ENCODE measurements at places on chromosomes 1 and 21. TPM values are rescaled to one million over a fixed set of nuclear protein-coding genes. Genes with fewer than 3 reads are reported as not detected.

- H3K27ac ChIP-seq = no peak overlapping the region
- no peak for DNase-seq
- H3K4me1 ChIP-seq = no peaks in the 10 kb centered on the region
- peaks cover 8% of the 10 kb centered on the region for H3K27me3 ChIP-seq
Observed at GRCh38 chr1:75188892-75189291, 54.7 kb downstream of the LHX8 start.

DNA sequence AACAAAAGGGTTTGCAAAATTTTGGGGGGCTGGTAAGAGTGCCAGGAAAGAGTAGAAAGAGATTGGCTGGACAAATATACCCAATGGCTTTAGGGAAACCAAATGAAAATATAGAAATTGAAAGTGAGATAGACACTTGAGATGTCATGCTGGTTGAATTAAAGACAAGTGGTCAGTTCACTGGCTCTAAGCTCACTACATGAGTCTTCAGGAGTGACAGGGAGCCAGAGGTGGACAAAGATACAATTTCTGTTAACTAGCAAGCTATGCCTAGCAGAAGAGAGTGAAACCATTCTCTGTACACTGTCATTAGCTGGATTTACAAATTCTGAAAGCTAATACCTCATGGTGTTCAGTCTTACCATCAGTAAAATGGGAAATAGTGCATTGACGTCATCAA is 82.5 kb downstream of the TBX15 start:
- H3K4me3 ChIP-seq = no peak overlapping the region
- H3K4me1 ChIP-seq = no peaks in the 10 kb centered on the region
- no peak for DNase-seq
- no peaks in the 10 kb centered on the region for H3K36me3 ChIP-seq

DNA sequence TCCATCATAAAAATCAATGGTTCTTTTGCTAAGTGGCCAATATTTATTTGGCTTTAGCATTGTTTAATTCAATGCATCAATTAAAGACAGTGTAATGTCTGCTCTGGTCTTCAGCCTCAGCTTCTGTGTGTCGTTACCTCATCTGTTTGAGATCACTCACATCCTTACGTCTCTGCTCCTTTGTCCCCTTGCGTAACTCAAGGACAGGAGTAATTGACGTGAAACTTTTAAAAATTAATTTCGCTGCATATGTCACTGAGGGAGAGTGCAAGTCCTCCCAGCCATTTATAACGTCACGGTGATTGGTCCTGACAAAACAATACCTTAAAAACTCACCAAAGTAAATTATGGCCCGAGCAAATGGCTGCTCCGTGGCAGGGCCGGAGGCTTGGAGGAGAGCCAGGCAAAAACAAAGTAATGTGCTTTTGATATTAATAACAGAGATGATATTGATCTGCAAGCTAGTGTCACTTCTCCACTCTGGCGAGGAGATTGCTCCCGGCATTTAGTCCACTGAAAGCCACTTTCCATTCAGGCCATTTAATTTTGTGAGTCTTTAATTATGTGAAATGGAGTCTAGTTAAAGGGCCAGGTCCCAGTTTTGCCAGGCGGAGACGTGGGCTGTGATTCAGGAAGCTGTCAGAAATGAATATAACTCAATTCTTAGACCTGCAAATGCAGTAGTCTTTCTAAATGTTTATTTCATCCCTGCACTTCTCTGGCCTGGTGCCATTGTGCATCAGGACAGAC is 150.9 kb upstream of the POU3F1 start:
- H3K4me3 ChIP-seq = no peak overlapping the region
- H3K27ac ChIP-seq = no peak overlapping the region
- no peak for DNase-seq
- no peaks in the 10 kb centered on the region for H3K36me3 ChIP-seq

DNA sequence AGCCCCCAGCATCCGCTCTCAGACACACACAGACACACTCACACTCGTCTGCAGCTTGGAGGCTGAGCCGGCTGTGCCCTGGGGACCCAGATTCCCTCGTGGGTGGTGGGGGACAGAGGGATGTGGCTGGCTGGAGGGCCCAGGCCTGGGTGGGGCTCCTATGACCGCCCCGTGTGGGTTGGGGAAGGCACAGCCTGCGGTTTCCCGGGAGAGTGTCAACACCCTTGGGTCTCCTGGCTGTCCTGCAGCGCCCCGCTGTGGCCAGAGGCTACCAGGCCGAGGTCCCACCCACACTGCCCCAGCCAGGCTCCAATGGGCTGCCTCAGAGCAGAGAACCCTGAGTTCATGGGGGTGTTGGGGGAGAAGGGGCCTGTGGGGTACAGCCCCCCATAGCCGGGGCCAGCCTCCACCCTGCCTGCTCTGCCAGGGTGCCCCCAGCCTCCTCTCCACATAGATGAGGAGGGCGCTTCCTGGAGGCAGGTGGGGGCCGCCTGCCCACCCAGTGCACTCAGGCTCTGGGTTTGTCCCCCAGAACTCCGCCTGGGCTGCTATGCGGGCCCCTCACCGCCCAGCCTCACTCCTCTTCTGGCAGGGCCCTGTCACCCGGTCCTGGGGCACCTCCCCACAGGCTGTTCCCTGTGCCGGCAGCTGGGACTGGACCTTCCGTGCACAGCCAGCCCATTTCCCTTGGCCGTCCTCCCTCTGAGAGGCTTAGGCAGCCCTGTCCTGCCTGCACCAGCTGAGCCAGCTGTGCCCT is at the start of gene TTC34:
Gene TTC34, minus strand, starts transcription at position 159 of the 757 bp plus-strand sequence. CDS start 866 bp downstream, outside the sequence.
- no peak within 1 kb of the TSS for H3K4me3 ChIP-seq
- no peaks in the 10 kb centered on the region for H3K36me3 ChIP-seq
- peaks cover 3% of the 10 kb centered on the region for H3K4me1 ChIP-seq
- peak; percentile 69 for DNase-seq
- no peak within 1 kb of the TSS for H3K27ac ChIP-seq

- H3K4me1 ChIP-seq = peaks cover 18% of the 10 kb centered on the region
- H3K27me3 ChIP-seq = no peaks in the 10 kb centered on the region
- H3K36me3 ChIP-seq = peaks cover 4% of the 10 kb centered on the region
- peak overlapping the region; percentile 90 for H3K27ac ChIP-seq
- no peak overlapping the region for H3K4me3 ChIP-seq
Observed at GRCh38 chr1:231929311-231929710, 302.7 kb downstream of the DISC1 start.

DNA sequence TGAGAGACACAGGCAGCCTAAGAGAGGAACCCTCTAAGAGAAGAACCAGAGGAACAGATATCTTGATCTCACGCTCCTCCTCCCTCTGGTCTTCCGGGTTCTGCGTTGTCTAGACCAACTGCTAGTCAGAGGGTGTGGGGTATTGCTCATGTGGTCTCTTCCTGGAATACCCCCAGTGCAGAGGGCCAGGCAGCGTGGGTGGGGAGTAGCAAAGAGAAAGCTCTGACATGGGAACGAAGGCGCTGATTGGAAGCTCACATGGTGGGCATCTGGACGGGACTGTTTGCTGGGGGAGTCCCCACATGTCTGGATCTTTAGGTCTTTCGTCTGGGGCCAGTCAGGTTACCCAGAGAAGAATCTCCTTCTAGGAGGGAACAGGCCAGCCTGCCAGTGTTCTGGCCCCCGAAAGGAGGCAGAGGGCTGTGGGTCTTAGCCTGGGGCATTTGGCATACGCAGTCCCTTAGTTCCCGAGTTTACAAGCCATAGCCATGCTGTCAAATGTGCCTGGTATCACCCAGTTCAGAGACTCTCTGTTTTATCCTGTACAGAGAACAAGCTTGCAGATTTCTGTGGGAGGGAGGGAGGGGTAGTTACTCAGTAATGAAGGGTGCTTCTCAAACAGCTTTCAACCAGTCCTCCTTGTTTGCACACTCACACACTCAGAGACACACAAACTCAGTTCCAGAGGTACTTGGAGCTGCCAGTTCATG is 18.3 kb upstream of the IL6R start:
- H3K36me3 ChIP-seq = no peaks in the 10 kb centered on the region
- peaks cover 56% of the 10 kb centered on the region for H3K4me1 ChIP-seq
- DNase-seq = peak; percentile 67
- H3K27me3 ChIP-seq = no peaks in the 10 kb centered on the region

DNA sequence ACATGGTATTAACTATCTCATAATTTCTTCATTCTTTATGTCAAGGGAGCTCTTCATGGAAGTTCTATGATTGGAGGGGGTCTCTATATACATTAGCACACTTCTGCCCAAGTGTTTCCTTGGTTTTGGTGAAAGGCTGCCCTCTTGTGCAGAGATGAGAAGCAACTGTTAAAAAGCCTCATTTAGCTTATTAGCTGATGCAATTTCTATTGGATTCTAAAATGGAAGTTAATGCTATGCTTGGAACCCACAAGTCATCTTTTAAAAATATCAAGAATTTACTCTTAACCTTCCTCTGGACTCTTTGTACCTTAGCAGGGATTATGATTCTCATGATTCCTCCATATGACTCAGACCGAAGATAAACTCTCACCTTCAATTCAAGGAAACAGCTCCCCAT is 328.9 kb downstream of the PTBP2 start:
- H3K4me1 ChIP-seq = no peaks in the 10 kb centered on the region
- no peak for DNase-seq
- peaks cover 8% of the 10 kb centered on the region for H3K27me3 ChIP-seq
- no peak overlapping the region for H3K4me3 ChIP-seq

- H3K4me1 ChIP-seq = peaks cover 5% of the 10 kb centered on the region
- peaks cover 3% of the 10 kb centered on the region for H3K27me3 ChIP-seq
- peak; percentile 22 for DNase-seq
- no peaks in the 10 kb centered on the region for H3K36me3 ChIP-seq
- no peak overlapping the region for H3K27ac ChIP-seq
Observed at GRCh38 chr1:213374369-213374768, 323.3 kb downstream of the RPS6KC1 start.

- no peaks in the 10 kb centered on the region for H3K27me3 ChIP-seq
- peaks cover 12% of the 10 kb centered on the region for H3K4me1 ChIP-seq
- H3K36me3 ChIP-seq = peaks cover 9% of the 10 kb centered on the region
- H3K27ac ChIP-seq = no peak overlapping the region
Observed at GRCh38 chr1:161364332-161364731, 3.3 kb downstream of the CFAP126 start.

- no peaks in the 10 kb centered on the region for H3K36me3 ChIP-seq
- H3K4me1 ChIP-seq = peaks cover 58% of the 10 kb centered on the region
- no peak for DNase-seq
- H3K27me3 ChIP-seq = no peaks in the 10 kb centered on the region
- no peak overlapping the region for H3K27ac ChIP-seq
Observed at GRCh38 chr1:54465351-54465811, 59.2 kb upstream of the SSBP3 start.

DNA sequence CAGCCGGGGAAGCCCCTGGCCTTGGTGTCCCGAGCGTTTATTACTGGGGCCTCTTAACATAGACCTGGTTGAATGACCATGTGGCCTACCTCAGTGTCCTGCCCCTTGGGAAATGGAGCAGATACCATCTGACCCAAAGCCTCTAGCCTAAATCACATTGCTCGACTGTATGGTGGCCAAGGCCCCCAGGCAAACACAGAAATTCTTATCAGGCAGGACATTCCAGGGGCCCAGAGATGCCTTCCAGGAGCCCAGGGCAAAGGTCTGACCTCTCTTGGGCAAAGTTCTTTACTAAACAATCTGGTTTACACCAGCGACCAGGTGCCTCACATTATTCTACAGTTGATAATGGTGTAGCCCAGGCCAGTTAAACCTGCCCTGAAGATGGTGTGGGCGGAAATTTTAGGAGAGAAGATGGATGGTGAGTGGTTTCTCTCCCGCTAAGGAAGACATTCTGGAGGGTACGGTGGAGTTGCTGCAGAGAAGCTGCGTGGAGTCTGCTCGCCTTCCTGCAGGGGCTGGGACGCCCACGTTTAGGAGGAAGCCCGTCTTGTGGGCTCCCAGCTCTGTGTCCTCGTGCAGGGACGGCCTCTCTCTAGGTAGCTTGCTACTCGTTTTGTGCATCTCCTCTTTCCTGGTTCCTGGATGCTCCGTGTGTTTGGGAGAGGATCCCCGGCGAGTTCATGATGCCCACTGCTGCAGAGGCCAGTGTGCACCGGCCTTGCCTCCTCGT is 21.2 kb downstream of the AJAP1 start:
- no peaks in the 10 kb centered on the region for H3K36me3 ChIP-seq
- no peak overlapping the region for H3K27ac ChIP-seq
- no peak overlapping the region for H3K4me3 ChIP-seq
- no peaks in the 10 kb centered on the region for H3K4me1 ChIP-seq

GRCh38 chr1:243818978-243819377 is 31.1 kb downstream of the AKT3 start:
- peaks cover 72% of the 10 kb centered on the region for H3K36me3 ChIP-seq
- H3K27ac ChIP-seq = no peak overlapping the region
- DNase-seq = no peak
- no peaks in the 10 kb centered on the region for H3K27me3 ChIP-seq
- H3K4me1 ChIP-seq = peaks cover 18% of the 10 kb centered on the region

- H3K27ac ChIP-seq = no peak overlapping the region
- peaks cover 2% of the 10 kb centered on the region for H3K27me3 ChIP-seq
- H3K4me1 ChIP-seq = peaks cover 2% of the 10 kb centered on the region
- H3K36me3 ChIP-seq = no peaks in the 10 kb centered on the region
- no peak for DNase-seq
Observed at GRCh38 chr1:28322194-28322593, 6.6 kb upstream of the MED18 start.

The CORT gene
- total RNA-seq = 0.44 TPM

The CD247 gene
- 300 TPM for total RNA-seq
